SK-MEL-5 (cell line): ENCODE measurements at places on chromosomes 2 and 18. TPM values are rescaled to one million over a fixed set of nuclear protein-coding genes. Genes with fewer than 3 reads are reported as not detected.

DNA sequence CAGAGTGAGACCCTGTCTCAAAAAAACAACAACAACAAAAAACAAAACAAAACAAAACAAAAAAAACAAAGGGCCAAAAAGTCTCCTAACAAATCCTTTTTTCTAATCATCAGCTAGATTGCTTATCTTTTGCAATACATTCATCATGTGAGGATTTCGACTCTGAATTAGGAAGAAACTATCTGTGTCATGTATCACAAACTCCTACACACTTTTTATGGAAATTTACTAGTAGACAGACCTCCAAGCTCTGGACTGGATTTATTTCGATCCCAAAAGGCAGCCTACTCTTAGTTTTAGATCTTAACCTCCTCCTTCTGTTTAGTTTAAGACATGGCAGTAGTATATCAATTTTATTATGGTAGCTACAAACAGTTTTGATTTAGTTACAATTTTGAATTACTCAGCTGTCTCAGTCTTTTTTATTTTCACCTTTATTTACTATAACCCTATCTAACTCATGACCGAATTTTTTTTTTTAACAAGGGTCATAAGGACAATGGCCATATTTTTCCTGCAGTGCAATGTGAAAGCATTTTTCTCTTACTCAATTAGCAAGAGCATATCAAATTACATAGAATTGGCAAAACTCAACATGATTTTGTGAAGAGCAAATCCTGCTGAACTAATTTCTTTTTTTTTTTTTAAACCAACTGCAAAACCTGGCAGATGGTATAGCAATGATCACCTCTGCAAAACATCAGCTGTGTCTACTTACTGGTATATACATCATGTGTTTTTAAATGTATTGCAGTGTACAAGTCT lies 10.7 kb upstream of the CCDC88A start:
- DNase-seq, result peak; percentile 39

DNA sequence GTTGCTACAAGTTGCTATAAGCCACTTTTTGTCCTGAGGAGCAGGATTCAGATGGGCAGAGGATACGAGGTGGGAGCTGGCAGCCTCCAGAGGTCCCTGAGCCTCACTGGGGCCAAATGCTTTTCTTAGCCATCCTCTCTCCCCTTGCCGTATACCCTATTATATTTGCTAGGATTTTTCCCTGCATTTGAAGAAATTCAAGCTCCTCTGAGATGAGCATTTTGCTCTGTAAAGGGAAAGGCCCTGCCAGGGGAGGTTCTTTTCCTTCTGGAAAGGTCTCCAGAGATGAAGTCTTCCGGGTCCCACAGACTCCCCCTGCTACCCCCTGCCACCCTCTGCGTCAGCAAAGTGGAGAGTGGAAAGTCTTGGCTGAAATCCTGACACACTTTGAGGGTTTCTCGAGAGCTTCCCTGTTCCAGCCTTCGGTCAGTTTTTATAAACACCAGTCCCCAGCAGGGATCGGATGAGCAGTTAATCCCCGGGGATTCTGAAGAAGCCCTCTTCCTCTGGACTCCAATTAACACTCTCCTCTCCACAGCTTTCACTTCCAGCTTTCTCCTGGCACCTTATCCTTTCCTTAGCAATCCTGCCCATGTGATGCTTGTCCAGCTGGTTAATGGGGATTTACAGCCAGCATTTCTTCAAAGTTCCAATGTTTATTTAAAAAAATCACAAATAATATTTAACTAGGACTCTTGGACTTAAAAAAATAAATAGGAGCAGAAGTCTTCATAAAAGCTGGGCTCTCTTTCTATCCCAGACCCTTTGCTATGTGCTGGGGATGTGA lies 13.1 kb downstream of the CYRIA start:
- no peak for DNase-seq

- DNase-seq, result no peak
Observed at GRCh38 chr2:3179208-3179607, 198.4 kb downstream of the EIPR1 start.

- DNase-seq, result no peak
Observed at GRCh38 chr2:75545387-75545786, 15.4 kb downstream of the EVA1A start.

GRCh38 chr18:20975077-20975476 lies 136.5 kb downstream of the ROCK1 start:
- no peak for DNase-seq

DNA sequence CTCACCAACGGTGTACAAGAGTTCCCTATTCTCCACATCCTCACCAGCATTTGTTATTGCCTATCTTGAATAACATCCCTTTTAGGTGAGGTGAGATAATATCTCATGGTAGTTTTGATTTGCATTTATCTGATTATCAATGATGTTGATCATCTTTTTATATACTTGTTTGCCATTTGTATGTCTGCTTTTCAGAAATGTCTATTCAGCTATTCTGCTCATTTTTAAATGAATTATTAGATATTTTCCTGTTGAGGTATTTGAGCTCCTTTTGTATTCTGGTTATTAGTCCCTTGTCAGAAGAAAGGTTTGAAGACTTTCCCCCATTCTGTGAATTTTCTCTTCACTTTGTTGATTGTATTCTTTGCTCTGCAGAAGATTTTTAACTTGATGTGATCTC lies 695.5 kb upstream of the DDX18 start:
- DNase-seq, result no peak

GRCh38 chr2:125553768-125554167 lies 1102.2 kb upstream of the GYPC start:
- DNase-seq, result no peak

- DNase-seq, result no peak
Observed at GRCh38 chr2:11872247-11872947, 126.0 kb downstream of the LPIN1 start.

- no peak for DNase-seq
Observed at GRCh38 chr2:37219046-37219445, 12.3 kb downstream of the CEBPZ start.

DNA sequence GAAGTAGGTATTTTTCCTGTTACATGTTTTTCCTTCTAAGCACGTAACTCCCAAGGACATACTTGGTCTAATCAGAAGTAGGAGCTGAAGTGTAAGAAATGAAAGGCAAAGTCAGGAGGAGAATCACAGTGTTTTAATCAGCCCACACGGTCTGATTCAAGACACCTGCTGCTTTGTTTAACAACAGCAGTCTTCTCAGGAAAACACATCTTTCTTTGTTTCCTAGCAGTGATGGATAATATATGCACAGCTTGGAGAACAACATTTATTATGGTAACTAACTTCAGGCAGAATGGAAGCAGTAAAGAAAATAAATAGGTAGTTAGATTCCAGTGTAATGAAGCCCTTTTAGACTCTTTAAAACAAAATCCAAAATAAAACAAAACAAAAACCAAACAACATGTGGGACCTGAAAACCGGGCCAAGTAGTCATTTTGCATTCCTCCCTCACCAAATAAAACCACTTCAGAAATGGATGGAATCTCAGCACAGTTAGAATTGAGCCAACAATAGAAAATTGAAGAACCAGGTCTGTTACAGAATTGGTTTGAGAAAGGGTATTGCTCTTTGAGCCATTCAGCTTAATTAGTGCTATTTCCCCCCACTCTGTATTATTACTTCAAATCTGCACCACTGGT lies 61.1 kb upstream of the UGP2 start:
- DNase-seq, result peak; percentile 34

GRCh38 chr2:171566057-171566456 lies 43.8 kb downstream of the CYBRD1 start:
- no peak for DNase-seq

- DNase-seq, result no peak
Observed at GRCh38 chr2:230827774-230828271, 36.9 kb upstream of the ITM2C start.

SCN3A gene
- 0.03 TPM in 2 replicates for total RNA-seq

CIDEA gene
- not detected in 2 replicates for total RNA-seq

RAPGEF4 gene
- 4.5 and 5.4 TPM in 2 replicates for total RNA-seq

IL36A gene
- not detected in 2 replicates for total RNA-seq

STAM2 gene
- total RNA-seq, result 27.3 and 27.5 TPM in 2 replicates

ESPNL gene
- 0.19 and 0.29 TPM in 2 replicates for total RNA-seq

FAM228A gene
- not detected in 2 replicates for total RNA-seq

GPAT2 gene
- not detected in 2 replicates for total RNA-seq

GCG gene
- not detected in 2 replicates for total RNA-seq

SGO2 gene
- 9.1 and 10.7 TPM in 2 replicates for total RNA-seq
